ENCODE measurements at places on chromosomes 4 and X. TPM values are rescaled to one million over a fixed set of nuclear protein-coding genes. Genes with fewer than 3 reads are reported as not detected.

The CSTF2 gene
- 16.7 TPM for total RNA-seq

The FGFBP1 gene
- 34.7 TPM for total RNA-seq

The DCAF4L1 gene
- 0.05 TPM for total RNA-seq

The MAGEE2 gene
- 0.12 TPM for total RNA-seq

The CXCL6 gene
- total RNA-seq: not detected

The ABLIM2 gene
- total RNA-seq: 15.0 TPM

The SPANXN3 gene
- not detected for total RNA-seq

The NPY1R gene
- 5.5 TPM for total RNA-seq

The DGAT2L6 gene
- not detected for total RNA-seq

The MBNL3 gene
- 51.4 TPM for total RNA-seq

The ZNF630 gene
- total RNA-seq: 4.8 TPM

The SLC4A4 gene
- total RNA-seq: 102 TPM

The HGFAC gene
- total RNA-seq: not detected

The SYP gene
- 14.5 TPM for total RNA-seq

The BLTP1 gene
- total RNA-seq: 65.0 TPM

The UCP1 gene
- not detected for total RNA-seq

The BEND2 gene
- total RNA-seq: not detected

The S100P gene
- 189 TPM for total RNA-seq

The DCAF12L2 gene
- 1.3 TPM for total RNA-seq

The STBD1 gene
- total RNA-seq: 11.9 TPM

The CENPI gene
- 2.2 TPM for total RNA-seq

The ZNF185 gene
- total RNA-seq: 6.9 TPM

The DSPP gene
- not detected for total RNA-seq

The GABRG1 gene
- total RNA-seq: 0.03 TPM

The MAGEB17 gene
- 0.22 TPM for total RNA-seq

The SLIT2 gene
- 37.3 TPM for total RNA-seq

The CT45A5 gene
- not detected for total RNA-seq

The ZFX gene
- total RNA-seq: 32.7 TPM

The SCML2 gene
- total RNA-seq: 1.1 TPM

The PDHA1 gene
- 412 TPM for total RNA-seq
